Activated CD8-positive, alpha-beta memory T cell treated with anti-CD3 and anti-CD28 coated beads, Interleukin-2, amount 50 U/mL, for 48 hours (primary cell): ENCODE measurements at places on chromosomes 7 and 10.
A peak's percentile ranks its signal among the peaks of the same experiment; 100 is the strongest.

DNA sequence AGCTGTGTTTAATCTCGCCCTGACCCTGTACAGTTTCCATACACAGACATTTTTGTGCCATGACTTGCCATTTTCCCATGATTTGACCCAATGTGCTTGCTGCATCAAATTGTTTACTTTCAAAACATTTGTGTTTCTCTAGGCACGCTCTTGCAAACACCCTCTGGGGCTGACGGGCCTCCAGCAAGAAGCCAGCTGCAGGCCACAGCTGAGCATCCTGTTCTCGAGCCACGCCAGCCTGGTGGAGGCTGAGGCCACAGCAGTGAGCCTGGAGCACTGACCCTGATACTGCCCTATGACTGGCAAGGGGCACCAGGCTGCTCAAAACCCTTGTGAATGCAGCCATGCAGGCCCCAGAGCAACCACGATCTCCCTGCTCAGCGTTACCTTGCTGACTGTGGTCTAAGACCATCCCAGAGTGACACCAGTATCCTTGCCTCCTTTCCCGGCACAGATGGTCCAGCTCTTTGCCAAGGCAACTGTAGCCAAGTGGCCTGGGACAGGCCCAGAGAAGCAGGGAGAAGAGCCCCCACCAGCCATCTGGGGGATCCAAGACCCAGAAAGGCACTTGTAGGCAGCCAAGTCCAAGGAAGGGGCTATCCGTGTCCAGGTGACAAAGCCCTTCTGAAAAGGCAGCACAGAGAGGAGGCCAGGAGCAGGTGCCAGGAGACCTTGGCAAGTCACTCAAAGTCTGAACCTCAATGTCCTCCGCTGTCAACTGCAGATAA is 78.5 kb downstream of the OAT start:
- peak; percentile 45 for DNase-seq

DNA sequence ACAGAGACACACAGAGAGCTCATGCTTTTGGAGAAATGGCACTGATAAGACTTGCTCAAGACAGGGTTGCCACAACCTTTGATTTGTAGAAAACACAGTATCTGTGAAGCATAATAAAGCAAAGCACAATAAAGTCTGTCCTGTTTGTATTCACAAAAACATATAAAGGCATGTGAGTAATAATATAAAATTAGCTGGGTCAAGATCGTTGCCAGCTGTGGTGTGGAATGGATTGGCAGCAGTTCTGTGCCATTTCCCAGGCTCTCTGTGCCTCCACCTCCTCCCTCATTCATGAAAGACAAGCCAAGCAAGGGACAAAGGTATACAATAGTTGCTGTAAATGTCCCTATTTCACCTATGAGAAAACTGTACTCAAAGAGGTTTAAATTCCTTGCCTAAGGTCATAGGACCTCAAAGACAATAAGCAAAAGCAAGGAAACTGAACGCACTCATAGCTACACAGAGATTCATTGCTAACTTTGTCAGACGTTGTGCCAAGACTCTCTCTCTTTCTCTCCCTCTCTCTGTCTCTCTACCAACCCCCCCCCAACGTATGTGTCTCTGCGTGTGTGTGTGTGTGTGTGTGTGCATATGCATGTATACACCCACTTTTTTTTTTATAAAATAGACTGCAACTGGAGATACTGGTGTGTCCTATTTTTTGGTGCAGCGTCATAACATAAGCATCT is 31.8 kb downstream of the CHST3 start:
- no peak for DNase-seq

DNA sequence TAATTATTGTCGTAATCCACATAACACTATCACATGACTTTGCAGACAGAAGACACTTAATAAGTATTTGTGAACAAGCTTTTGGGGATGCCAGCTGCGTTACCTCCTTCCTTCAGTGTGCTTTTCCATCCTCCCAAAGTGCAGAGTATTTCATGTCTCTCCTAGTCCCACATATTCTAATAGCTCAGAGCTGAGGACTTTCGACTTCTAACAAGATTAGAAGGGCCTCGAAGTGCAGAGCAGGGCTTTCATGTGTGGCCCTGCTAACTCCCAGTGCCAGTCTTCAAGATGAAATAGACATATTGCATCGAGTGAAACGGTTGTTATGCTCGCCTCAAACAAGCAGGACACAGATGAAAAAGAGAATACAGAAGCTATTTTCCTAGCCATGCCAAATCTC is 125.7 kb upstream of the RNF32 start:
- DNase-seq = no peak

GRCh38 chr10:124185084-124185483 is 91.7 kb upstream of the CHST15 start:
- DNase-seq = no peak

DNA sequence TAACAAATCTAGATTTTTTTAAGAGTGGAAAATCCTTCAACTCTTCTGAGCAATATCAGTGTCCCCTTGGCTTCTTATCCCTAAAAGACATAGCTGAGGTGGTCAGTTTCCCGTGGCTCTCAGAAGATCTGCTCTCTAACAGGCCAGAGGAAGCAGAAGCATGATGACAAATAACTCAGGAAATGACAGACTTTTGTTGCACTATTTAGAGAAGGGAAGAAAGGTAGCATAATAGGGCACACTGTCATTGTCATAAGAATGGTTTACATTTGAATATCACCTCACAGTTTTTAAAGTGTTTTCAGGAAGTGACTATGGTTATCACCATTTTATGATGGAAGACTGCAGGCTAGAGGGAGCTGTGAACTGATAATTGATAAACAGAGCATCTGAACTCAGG is 33.6 kb upstream of the RAPGEF5 start:
- DNase-seq = no peak

DNA sequence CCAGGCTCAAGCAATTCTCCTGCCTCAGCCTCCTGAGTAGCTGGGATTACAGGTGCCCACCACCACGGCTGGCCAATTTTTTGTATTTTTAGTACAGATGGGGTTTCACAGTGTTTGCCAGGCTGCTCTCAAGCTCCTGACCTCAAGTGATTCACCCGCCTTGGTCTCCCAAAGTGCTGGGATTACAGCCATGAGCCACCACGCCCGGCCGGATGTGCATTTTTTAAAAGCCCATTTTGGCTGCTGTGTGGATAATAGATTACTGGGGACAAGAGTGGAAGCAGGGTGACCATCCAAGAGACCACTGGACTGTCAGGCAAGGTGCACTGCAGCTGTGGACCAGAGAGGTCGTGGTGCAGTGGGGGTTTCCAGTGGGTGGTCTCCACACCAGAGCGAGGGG is 21.4 kb downstream of the HKDC1 start:
- DNase-seq = no peak

DNA sequence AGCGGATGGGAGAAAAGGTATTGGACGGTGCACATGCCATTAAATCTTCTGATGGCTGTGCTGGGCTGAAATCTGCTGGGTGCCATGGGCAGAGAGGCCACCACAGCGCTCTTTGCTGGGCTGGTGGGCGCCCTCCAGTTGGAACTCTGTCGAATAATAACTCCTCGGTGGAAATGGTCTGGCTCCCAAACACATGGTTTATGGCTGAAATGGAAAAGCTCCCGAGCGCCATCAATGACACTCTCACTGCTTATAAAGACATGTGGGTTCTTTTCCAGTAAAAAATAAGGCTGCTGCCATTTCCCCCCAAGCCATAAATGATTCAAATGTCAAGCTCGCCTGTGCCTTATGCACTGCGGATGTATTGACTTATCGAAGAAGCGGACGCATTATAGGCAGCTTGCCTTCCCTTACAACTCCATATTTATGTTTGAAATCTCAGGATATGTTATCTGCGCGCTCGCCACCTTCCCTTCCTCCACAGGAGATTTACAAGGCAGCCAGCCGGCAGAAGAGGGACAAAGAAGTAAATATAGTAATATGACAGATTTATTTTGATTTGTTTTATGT is 239.0 kb upstream of the MKI67 start:
- DNase-seq = no peak

DNA sequence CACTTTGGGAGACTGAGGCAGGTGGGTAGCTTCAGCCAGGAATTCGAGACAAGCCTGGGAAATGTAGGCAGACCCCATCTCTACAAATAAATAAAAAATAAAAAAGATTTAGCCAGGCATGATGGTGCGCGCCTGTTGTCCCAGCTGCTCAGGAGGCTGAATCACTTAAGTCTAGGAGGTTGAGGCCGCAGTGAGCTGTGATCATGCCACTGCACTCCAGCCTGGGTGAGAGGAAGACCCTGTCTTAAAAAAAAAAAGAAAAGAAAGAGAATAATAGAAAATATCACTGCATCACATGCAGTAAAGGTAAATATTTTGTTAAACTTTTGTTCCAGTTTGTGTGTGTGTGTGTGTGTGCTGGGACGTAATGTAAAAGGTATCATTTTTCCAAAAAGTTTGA is 3.0 kb downstream of the STRIP2 start:
- no peak for DNase-seq

- DNase-seq = no peak
These were observed 4.5 kb downstream of the RBP4 start for GRCh38 chr10:93596539-93596938.

GRCh38 chr7:82507365-82507975 is 63.9 kb upstream of the CACNA2D1 start:
- no peak for DNase-seq

GRCh38 chr7:1085266-1085665 is 2.6 kb upstream of the GPER1 start:
- DNase-seq = no peak

- DNase-seq = no peak
These were observed 125.1 kb downstream of the ADAM12 start for GRCh38 chr10:126263006-126263676.

DNA sequence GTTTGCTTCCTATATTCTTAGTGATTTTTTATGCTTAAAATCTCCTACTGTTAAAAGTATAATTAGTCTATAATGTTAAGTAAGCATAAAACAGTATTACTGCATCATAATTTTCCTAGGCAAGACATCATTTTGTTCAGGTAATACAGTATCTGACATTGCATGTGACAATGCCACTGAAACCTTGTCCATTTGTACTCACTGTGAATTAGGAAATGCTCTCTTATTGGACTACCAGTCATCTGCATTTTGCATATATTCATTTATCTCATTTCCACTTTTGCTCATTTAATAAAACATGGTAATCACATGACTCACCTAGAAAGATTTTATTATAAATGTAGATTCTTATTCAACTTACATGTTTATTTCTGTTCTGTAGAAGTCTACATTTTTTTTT is 379.1 kb downstream of the ETV1 start:
- DNase-seq = no peak

DNA sequence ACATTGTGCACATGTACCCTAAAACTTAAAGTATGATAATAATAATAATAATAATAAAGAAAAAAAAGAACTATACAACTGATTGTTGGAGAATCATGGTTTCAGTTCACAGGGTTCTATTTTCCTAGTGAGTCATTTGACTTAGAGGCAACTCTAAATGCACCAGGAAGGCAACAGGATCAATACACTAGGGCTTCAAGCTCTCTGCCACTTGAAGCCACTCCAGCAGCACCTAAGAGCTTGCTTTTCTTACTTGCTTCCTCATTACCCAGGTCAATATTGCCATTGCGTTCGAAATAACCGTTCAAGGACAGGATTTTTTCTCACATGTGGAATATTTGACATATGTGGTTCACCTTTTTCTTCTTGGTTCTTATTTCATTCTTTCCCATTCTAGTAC is 189.7 kb downstream of the GRM3 start:
- no peak for DNase-seq

DNA sequence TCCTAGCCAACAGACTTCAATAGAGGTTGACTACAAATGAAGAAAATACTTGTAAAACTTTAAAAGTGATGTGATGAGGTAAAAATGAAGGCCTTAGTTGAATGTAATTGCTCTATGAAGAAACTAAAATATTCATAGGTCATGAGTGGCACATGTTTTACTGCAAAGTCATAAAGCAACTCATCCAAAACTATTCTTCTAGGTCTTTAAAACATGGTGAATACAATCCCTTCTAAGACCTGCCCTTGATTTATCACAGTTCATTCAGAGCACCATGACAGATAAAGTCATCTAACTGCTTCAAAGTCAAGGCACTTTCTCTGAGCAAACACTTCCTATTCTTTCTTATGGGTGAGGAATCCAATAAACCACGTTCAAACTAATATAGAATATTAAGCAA is 713.5 kb downstream of the SORCS1 start:
- DNase-seq = no peak

DNA sequence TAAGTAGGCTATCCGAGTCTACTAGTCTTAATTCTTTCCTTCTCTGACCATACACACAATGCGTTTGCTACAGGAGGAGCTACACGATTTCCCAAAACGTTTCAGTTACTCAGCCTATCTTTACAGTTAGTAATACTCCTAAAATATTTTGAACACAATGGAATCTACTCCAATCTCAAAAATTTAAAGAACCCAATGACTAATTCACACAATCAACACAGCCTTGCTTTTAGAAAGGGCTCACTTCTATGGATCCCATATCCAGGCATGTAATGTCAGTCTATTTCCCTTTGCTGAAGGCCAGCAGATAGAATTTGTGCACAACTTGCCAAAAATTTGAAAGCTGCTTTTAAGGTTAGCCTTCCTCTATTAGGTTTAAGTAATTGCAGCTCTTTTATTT is 107.2 kb downstream of the VPS41 start:
- DNase-seq = no peak

DNA sequence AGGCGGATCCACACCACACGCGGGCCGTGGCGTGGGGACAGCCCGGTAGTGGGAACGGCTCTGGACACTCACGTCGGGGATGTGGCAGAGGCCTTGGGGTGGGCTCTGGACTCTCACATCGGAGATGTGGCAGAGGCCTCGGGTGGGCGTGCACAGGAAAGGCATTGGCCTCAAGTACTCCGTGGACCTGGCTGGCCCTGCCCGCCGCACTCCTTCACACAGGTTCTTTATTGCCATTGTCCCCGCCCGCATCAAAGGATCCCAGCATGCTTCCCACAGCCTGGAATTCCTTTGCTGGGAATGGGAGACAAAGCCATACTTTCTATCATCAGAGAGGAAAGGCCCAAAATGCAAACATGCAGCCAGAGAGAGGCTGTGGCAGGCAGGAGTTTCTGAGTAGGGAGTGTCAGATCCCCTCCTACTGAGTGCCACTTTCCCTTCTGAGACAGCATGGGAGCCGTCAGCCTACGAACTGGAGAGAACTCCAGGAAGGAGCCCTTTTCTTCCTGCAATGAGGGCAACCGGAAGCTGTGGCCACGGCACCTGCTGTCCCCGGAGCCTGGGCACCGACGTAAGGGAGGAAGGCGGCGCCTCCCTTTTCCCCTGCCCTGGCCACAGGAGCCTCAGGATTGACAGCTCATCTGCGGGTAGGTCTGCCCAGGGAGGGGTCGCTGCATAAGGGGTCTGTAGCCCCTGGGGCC is 51.5 kb downstream of the RBM17 start:
- DNase-seq = no peak
